ENCODE measurements at places on chromosomes 11 and 22.

DNA sequence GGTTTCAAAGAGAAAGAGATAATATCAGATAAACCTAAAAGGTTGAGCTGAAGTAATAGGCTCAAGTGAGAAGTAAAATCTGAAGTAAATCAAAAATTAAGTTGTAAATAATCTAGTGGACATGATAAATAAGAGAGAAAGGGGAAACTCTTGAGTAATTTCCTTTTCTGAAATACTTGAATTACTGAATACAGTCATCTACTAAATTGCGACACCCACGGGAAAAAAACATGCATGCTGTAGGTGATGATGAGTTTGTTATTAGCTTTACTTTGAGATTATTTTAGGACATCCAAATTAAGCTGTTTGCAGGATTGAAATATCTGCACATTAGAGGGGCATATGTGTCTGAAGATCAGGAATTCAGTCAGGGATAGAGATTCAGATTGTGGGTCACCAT, 50.0 kb upstream of the CARD18 start:
- no peak for DNase-seq

GRCh38 chr22:19118329-19118880, 3.8 kb downstream of the DGCR2 start:
- no peak for DNase-seq

- DNase-seq, result no peak
These were observed 144.1 kb downstream of the CEP164 start for GRCh38 chr11:117471776-117472175.

- DNase-seq, result no peak
These were observed 199.6 kb downstream of the NXPE2 start for GRCh38 chr11:114877976-114878375.

All from activated CD4-positive, alpha-beta T cell treated with anti-CD3 and anti-CD28 coated beads, Interleukin-2, Interleukin-6, amounts not matched to agents 100 ng/mL and 50 ng/mL, durations not matched to agents 16 hours and 8 hours (primary cell).